Stimulated activated CD4-positive, alpha-beta T cell treated with anti-CD3 and anti-CD28 coated beads, Interleukin-2, amount 100 ng/mL, for 4 hours (primary cell): ENCODE measurements at places on chromosomes 13 and 19.

GRCh38 chr13:45412274-45413049 is 5.7 kb downstream of the SLC25A30 start:
- no peak for DNase-seq

- DNase-seq = no peak
Observed at GRCh38 chr13:101690871-101691270, 238.4 kb downstream of the ITGBL1 start.

- no peak for DNase-seq
Observed at GRCh38 chr13:94351292-94351990, 128.0 kb downstream of the DCT start.

- DNase-seq = peak; percentile 77
Observed at GRCh38 chr19:12847159-12848139, 9.1 kb downstream of the MAST1 start.

DNA sequence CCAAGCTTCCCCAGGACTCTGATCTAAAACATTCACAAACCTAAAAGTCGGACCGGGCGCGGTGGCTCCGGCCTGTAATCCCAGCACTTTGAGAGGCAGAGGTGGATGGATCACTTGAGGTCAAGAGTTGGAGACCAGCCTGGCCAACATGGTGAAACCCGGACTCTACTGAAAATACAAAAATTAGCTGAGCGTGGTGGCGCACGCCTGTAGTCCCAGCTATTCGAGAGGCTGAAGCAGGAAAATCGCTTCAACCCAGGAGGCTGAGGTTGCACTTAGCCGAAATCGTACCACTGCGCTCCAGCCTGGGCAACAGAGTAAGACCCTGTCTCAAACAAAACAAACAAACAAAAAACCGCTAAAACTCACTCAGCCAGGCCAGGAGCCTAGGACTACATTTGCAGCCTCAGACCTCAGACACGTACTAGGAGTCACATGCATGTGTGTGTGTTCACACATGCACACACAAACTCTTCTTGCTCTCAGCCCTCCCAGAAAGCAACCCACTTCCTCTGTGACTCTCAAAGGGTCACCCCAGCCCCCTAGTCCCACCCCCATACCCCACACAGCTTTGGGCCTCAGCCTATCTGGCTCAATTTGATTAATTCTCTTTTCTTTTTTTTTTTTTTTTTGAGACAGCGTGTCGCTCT is 704 bp upstream of the NOTCH3 start:
- no peak for DNase-seq

DNA sequence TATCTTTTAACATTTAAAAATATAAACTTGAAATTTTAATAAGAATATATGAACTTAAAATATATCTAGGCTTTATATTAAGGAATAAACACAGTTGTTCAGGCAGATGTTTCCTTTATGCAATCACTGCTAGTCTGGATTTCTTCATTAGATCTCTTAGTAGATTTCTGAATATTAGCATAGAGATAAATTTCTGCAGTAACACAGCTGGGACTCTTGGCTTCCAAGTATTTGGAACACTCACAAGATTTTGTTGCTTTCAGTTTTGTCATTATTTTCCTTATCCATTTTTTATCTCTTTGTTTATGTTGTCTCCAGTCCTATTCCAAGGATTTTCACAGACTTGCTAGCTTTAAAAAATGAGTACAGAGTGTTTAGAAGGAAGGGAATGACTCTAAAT is 857.1 kb downstream of the GPC5 start:
- no peak for DNase-seq

- DNase-seq = no peak
Observed at GRCh38 chr19:37977992-37978391, 71.0 kb downstream of the SIPA1L3 start.
